ENCODE measurements at places on chromosomes 6 and 20.

DNA sequence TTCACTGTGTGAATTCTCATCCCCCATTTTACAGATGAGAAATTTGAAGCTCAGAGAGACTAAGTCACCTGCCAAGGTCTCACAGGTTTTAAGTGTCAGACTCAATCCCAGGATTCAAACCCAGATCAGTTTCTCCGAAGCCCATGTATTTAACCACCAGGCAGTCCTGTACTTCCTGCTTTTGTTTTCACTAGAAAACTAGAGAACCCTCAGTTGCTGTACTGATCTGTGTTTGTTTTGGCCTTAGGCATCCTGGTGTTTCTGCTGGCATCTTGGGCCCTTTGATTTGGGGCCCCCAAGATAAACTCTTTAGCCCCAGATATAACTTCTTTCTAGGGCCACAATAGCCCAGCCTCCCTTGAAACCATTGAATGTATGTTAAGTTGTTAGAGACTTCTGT, 36.5 kb downstream of the PPP1R16B start:
- no peak for DNase-seq

DNA sequence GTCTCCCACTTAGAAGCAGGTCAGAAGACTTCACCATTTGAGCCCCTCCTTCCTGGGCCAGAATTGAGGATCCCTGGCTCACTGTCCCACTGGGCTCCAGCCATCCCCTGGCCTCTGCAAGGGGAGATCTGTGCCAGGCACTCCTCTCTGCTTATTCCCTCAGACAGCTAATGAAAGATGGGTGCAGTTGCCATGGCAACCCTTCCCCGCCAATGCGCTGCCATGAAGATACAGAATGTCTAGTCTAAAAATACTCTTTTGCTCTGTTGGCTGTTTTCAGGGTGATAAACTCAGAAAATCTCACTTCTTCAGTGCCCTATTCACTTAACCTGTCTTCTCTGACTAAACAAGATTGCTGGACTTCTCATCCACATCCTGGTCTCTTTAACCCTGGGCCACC, 13.6 kb upstream of the TTLL2 start:
- no peak for DNase-seq

DNA sequence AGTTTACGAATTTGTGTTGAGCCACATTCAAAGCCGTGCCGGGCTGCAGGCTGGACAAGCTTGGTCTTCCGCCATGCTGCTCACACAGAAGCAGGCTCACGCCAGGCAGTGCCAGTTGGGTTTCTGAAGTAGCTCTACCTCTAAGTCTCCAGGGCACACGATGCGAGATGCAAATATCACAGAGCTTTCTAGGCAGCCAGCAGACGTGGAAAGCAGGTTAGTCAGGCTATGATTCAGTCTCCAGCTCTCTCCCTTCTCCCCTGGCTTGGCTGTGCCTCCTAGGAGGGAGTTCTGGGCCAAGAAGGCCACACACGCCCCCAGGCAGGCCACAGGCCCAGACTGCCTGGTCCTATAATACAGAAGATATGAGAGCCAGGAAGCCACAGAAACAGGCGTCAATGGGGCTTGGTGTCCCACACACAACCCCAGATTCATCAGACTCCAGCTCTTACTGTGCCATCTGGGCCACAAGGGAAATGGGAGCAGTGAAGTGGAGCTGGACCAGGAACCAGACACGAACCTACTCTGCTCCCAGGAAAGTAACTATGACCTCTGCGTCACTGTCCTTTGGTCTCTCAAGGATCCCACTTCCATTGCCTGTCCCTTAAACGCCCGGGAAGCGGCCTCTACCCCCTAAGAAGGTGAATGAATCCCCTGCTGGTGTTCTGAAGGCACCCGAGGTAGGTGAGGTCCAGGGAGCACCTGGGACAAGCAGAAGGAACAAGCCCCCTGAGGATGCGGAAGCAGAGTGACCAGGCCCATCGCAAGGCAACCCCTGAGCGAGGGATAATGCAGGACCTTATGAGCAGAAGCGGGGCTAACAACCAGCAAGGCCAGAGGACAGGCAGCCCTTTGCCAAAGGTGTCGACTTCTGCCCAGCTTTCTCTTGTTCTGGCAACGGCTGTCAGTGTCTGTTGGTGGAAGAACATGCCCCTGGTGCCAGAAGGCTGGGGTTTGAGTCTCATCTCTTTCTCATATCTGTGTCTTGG, 61.2 kb downstream of the GFOD1 start:
- DNase-seq: no peak

DNA sequence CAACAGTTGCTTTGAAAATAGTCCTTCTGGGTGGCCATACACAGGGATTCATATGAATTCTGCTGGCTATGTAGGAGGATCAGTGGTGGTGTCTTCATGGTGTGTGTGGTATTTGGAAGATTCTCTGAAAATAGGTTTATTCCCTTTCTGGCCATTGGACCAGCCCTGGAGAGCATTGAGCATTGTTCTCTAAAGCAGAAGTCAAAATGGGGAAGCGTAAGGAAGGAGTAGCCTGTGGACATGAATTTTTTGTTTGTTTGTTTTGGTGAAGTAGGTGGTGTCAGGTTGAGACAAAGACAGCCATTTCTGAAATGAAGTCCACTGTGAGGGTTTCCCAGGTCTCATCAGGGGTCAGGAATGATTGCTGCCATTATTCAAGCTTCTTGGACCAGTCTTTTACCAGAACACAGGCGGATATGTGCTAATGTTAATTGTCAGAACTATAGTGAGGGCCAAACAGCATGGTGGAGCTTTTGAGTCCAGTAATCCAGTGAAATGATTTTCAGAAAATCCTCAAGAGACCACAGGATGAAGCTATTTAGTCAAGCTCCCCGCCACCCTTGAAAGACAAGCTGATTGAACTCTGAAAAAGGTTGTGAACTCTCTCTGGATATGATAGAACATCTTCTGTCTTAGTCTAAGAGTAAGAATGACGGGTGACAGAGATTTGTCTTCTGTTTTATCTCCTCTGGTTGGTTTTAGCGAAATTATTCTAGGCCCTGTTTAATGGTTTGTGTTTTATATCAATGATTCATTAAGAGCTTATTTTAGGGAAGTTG, 60.0 kb downstream of the DNAH8 start:
- no peak for DNase-seq

DNA sequence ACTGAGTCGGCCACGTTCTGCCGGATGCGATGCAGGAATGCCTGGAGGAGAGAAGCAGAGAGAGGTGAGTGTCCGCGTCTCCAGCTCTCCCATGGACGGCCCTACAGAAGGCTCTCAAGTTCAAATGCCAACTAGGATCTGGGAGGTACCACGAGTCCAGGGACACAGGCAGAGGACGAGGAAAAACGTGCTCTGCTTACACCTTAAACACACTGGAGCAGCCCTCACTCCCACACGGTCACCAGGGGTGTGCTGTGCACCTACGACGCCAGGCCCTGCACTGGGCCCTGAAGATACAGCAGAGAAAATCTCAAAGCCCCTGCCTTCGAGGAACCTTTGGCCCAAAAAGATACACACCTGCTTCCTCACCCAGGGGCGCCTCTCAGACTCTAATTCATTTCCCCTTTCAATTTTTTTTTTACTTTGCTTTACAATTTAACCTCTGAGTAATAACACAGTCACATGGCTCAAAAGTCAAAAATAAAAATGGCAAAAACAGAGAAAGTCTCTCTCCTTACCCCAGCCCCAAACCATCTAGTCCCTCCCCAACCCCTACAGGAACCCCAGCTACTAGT, 79.9 kb downstream of the PREX1 start:
- DNase-seq: no peak
